Right ventricle myocardium inferior (tissue), 1 donor: ENCODE measurements at places on chromosomes 2 and 18. TPM values are rescaled to one million over a fixed set of nuclear protein-coding genes. Genes with fewer than 3 reads are reported as not detected.

DNA sequence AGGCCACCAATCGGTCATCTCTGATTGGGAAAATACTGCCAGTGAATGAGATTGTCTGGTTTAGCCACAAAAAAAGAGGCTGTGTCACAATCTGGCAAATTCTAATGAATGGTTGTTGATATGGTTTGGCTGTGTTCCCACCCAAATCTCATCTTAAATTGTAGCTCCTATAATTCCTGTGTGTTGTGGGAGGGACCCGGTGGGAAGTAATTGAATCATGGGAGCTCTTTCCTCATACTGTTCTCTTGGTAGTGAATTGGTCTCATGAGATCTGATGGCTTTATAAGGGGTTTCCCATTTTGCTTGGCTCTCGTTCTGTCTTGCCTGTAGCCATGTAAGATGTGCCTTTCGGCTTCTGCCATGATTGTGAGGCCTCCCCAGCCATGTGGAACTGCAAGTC lies 838.3 kb downstream of the SLC4A3 start:
- DNase-seq, result no peak

DNA sequence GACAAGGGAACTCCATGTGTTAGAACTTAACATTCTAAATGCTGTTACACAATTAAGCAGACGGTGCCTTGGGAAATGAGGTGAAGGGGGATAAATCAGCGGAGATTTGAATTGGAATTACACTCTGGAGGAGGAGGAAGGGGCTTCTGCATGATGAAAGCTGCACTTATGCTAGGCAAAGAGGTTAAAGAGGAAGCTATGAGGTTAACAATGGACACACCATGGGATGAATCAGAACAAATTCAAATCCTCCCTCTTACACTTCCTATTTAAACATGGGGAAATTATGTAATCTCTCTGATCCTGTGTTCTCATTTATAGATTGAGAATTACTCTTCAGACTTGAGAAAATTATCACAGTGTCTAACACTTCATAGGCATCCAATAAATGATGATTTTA lies 121.5 kb upstream of the SIX2 start:
- DNase-seq, result no peak

- no peak for DNase-seq
Measured at GRCh38 chr18:48388478-48388877, 20.7 kb downstream of the ZBTB7C start.

- no peak for DNase-seq
Measured at GRCh38 chr2:12320027-12320734, 396.6 kb upstream of the TRIB2 start.

DNA sequence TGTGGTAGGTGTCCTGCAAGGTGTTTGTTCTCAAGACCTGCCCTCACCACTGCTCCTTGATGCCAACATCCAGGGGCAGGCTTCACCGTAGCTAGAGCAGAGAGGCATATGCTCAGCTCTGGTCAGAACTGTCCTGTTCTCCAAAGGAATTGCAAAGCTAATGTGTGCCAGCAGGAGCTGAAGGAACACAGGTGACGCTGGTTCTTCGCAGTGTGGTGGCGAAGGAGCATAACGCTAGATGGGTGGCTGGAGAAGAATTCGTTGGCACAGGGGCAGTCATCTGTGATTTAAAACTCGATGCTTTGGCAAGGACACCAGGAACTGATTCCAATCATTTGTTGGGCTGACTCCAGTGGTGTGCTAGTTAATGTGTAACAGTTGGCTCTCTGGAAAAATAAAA lies 11.4 kb upstream of the PER2 start:
- DNase-seq, result no peak

DNA sequence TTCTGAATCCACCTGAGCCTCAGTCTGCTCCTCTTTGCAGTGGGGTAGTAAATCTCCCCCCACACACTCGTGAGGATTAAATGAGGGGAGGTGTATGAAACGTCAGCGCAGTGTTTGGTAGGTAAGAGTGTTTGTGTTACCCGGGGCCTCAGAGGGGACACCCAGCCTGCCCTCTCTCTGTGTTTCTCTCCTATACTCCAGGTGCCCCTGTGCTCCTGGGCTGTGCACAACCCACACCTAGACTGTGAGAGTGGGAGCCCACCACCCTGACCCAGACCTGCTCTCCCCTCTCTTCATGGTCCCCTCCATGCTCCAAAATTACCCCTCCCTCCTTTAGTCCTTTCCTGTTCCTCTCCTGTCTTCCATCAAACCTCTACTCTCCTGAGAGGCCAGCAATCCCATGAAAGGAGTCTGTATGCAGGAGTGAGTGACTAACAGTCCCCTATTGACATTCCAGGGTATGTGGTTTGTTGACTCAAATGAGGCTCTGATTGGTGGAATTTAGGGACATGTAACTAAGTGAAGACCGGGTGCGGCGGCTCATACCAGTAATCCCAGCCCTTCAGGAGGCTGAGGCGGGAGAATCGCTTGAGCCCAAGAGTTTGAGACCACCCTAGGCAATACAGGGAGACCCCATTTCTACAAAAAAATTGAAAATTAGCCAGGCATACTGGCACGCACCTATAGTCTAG lies 10.4 kb downstream of the CIB4 start:
- DNase-seq, result no peak

GRCh38 chr2:121640380-121641316 lies 8.6 kb downstream of the CLASP1 start:
- DNase-seq, result no peak

DNA sequence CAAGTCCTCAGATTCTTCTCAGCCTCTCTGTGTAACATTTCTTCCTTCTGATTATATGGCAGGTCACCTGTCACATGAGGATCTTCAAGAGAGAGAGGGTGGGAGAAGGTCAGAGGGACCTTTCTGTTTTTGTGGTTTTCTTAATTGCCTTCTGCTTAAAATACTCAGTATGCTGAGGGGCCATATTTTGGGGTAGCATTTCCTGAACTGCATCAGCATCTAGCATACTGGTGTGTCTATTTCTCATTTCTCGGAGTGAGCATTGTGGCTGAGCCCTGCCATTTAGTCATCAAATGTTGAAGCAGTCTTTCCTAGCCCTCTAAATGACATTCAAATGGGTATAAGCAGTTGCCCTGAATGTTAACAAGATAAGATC lies 162.7 kb downstream of the MYO3B start:
- no peak for DNase-seq

CPLX4 gene
- total RNA-seq, result not detected
